Inflammatory macrophage (primary cell): ENCODE measurements at places on chromosomes 5 and 9.

GRCh38 chr5:16754601-16755000 lies 137.8 kb upstream of the RETREG1 start:
- no peak for DNase-seq

DNA sequence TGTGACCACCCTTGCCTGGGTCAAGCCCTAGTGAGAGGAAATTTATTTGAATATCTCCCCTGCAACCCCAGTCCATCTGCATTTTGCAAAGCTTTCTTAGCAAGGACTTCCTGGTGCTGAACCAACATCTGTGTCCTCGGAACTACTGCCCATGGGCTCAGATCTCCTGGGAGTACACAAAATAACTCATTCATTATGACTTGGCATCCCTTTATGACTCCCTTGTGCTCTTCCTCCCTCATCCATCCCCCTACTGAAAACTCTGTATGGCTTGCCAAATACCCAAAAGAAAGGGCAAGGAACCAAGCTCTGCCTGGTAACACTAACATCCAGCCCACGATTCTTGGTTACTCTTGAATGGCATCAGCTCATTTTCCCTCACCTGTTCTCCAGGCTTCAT lies 368.5 kb downstream of the NTRK2 start:
- DNase-seq: no peak

- no peak for DNase-seq
These were observed 16.3 kb upstream of the ANXA1 start for GRCh38 chr9:73135394-73135793.

GRCh38 chr9:121895818-121896544 lies 197.1 kb downstream of the TTLL11 start:
- no peak for DNase-seq

DNA sequence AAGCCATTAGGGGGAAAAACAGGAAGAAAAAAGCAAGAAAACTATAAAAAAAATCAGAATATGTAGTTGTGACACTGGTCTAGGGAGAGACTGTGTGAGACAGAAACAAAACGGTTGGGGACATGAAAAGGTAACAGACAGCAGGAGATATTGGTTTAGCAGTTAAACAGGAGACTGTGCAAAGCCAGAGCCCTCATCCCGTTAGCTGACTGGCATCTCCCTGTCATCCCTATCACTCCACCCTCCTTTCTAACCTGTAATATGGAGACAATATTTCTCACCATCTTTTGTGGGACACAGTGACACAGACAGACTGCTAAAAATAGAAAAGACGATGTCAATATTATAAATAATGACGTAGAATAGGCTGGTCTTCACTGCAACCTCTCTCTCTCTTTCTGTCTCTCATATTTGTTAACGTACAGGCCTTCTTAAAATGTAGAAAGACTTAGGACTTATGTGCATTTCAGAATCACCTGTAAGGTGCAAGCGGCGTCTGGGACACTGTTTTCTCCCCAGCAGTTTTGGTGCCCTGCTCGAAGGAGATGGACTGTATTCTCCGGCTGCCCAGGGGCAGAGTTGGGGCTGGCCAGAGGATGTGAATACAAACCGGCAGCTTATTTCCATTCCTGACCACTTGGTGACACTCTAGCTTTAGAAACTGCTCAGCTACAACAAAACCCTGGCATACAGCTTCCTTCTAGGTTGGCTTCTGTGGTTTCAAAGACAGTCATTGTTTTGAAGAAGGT lies 190.6 kb downstream of the MAT2B start:
- peak; percentile 60 for DNase-seq

GRCh38 chr5:24365406-24365805 lies 279.4 kb downstream of the CDH10 start:
- no peak for DNase-seq

DNA sequence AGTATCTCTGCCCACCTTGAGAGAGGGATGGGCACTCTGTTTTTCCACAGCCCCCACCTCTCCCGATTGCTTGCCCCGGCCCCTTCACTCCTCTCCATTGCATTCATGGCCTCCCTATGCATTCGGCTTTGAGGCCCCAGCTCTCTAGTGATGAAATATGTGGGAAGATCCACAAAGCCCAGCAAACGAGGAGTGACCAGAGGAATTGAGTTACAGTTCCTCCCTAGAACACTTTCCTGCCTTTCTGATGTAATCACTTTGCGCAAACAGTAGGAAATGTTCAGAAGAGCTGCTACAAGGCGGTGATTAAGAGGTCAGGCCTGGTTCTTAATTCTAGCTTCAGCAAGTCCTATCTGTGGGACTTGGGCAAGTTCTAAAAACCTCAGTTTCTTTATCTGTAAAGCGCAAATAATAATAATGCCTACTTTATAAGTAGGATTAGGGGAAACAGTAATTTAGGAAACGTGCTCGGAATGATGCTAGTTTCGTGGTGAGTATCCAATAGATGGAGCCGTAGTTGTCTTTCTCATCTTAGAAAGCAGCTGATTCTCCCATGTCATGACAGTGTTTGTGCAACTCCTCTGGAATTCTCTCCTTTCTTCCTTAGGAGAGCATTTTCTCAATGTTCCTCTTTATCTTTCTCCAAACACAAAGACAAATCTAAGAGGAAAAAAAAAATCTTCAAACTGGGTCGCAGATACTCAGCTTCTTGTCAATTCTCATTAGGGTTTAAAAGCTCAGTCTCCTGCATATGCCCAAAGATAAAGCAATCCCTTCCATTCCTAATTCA lies 99.5 kb upstream of the MSX2 start:
- no peak for DNase-seq

- DNase-seq: no peak
These were observed 15.7 kb downstream of the NUDT12 start for GRCh38 chr5:103546858-103547257.

DNA sequence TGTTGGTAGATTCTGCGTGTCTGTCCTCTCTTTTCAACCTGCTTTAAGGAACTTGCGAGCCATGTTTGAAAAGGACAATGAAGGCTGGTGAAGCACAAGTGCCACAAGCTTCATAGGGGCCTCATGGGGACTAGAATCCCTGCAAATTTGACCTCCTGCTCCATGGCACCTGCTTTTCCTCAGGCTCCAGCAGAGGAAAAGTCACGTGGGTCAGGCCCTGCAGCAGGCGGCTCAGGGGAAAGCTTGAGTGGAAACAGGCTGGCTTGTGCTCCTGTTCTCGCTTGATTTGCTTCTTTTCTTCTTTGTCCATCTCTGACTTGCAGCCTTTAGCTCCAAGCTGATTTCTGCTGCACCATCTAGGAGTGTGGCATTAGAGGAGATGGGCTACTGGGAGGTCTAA lies 187.6 kb upstream of the MAST4 start:
- DNase-seq: no peak

GRCh38 chr5:94674490-94675382 lies 56.3 kb downstream of the SLF1 start:
- DNase-seq: no peak

GRCh38 chr5:109705596-109705995 lies 15.9 kb downstream of the MAN2A1 start:
- DNase-seq: no peak

DNA sequence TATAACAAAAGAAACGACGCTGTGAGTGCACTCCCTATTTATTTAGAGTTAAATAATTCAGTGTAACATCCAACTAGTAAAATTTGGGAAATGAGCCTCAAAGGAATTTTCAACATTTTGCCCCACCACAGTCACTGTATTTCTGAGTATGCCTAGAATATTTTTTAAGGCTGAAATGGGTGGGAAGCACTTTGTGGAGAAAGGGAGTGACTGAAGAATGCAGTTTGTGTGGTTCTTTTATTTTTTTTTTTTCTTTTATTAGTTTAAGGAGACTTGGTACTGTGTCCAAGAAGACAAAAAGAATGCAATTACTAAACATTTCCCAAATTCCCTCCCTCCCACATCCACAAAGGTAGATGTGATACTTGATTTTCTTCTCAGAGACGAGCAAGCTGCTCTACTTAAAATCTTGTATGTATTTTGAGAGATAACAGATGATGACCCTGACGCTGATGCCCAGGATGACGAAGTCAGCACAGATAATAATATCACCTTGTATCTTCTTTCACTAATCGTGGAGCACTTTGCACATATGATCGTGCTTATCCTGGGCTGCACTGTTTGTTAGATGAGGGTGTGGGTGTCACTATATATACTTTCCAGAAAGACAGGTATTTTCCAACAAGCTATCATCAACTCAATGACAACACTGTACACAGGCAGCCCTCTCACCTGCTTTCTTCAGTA lies 586.3 kb downstream of the RAB3C start:
- DNase-seq: no peak

- DNase-seq: no peak
These were observed 107.4 kb downstream of the TMEM174 start for GRCh38 chr5:73280386-73280785.

- DNase-seq: peak; percentile 97
These were observed 115.7 kb downstream of the SUSD1 start for GRCh38 chr9:112059145-112059965.
